ENCODE measurements at places on chromosomes 2 and 18.

- no peak for DNase-seq
Measured at GRCh38 chr2:48694149-48694548, 61.4 kb downstream of the LHCGR start.

- DNase-seq: no peak
Measured at GRCh38 chr18:50674307-50674980, 114.6 kb downstream of the MAPK4 start.

DNA sequence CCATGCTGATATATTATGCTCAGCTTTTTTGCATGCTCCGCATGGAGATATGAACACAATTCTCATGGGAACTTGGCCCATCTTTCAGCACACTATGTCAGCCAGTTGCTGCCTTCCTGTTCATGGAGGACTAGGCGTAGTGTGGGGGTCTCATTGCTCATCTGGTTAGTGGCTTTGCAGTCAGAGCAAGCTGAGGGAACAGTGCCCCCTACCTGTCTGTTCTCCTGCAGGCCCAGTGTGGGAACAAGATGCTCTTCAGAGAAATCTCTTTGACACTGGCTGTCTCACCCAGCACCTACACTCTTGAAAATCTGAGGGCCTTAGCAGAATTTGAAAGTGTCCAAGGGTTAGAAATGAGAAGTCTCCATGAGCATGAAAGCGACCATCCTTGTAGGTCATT lies 47.1 kb downstream of the SPTBN1 start:
- peak; percentile 15 for DNase-seq

GRCh38 chr2:206935991-206936842 lies 3.1 kb upstream of the CPO start:
- no peak for DNase-seq

GRCh38 chr2:206274434-206275311 lies at the start of gene ZDBF2:
TSS of gene ZDBF2 (plus strand) at chr2:206274663. CDS start at chr2:206281850, 7,187 bp downstream.
- DNase-seq: peak; percentile 29

- no peak for DNase-seq
Measured at GRCh38 chr2:54107903-54108615, 7.4 kb upstream of the ACYP2 start.

DNA sequence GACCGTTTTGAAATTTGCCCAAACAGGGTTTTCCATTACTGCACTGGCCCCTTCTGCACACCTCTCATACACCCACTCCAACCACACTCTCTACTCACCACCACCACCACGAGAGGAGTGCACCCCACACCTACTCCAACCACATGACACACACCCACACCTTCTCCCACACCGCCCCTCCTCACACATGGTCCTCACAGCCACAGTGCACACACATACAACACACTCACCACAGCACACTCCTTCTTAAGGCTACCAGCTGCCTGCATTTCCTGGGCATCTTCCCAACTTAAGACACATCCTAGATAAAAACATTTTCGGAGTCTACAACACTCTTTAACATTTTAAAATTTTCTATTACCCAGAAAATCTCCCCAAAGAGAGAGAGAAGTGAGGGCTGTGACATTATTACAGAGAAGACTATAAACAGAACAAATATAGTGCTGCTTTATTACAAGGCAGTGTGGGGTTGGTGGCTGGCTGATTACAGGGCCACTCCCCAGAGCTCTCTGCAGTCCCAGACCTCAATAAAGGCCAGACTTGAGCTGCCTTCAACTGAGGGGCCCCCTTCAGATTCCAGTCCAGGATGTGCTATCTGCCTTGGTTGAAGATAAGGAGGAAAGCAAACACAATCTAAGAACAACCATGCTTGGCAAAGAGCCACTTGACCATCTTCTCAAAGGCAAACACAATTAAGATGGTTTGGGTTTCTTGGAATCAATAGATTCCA lies 36.1 kb downstream of the NHEJ1 start:
- no peak for DNase-seq

GRCh38 chr2:65228263-65228750 lies 676 bp downstream of the ACTR2 start:
- peak; percentile 80 for DNase-seq

DNA sequence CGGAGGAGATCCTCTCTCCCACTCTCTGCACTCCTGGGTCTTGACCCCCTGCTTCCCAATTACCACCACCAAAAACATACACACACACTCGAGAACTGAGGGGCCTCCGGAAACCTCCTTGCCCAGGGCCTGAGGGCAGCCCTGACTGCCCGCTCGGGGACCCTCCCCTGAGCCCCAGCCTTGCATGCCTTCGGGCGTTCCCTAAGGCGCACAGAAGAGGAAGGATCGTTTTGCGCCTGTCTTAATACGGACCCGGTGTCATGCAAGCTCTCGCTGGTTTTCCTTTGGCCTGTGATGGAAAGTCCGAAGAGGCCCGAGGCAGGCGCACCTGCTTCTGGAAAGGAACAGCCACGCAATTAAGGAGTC lies 19.8 kb downstream of the POU3F3 start:
- DNase-seq: no peak

- DNase-seq: no peak
Measured at GRCh38 chr18:50611529-50611941, 51.6 kb downstream of the MAPK4 start.

- DNase-seq: no peak
Measured at GRCh38 chr2:1593371-1594122, 150.8 kb downstream of the PXDN start.

- peak; percentile 54 for DNase-seq
Measured at GRCh38 chr2:65264821-65265670, 37.4 kb downstream of the ACTR2 start.

GRCh38 chr18:45939236-45939635 lies 27.9 kb downstream of the EPG5 start:
- DNase-seq: no peak

DNA sequence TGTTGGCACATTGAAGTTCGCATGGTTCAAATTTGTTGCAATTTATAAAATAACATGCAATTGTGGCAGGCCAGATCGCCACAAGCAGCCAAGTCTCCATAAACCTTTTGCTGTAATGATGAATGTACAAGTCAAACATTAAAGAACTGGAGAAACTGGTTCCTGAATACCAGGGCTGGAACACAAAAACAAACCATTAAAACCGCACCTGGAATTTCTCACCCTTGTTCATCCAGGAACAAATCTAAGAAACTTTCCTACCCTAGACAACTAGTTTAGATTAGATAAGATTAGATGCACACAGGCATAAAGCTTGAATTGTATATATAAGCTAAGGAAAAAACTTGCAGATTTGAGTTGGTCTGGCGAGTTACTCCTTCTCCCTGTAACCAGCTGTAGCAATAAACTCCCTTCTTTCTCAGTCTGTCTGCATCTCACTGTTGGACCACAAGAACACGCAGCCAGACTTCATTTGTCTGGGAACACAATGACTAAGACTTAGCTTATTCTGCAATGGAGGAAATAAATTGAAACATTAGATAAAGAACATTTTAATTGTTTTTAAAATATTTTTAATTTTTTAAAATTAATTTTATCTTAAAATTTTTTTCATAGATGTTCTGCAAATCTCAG lies 1835.5 kb upstream of the LRRTM1 start:
- DNase-seq: no peak

DNA sequence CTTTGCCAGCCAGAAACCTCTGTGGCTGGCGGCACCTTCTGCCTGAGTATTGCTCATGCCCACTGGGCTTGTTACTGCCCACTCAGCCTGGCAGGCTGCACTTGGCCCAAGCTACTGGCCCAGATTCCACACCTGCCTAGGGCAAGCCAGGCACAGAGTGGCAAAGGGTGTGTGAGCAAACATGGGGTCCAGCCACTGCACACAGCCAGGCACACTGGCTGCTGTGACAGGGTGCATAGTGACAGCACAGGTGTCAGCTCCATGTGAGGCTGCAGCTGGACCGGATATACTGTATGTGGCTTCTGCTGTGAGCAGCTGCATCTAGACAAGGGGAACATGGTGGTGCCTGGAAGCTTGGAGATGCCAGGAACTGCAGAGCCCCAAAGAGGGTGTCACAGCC lies 113.9 kb downstream of the COPS8 start:
- no peak for DNase-seq

- peak; percentile 58 for DNase-seq
Measured at GRCh38 chr18:3715231-3716080, 265.5 kb downstream of the TGIF1 start.

GRCh38 chr2:235201756-235202155 lies 249.9 kb downstream of the SH3BP4 start:
- no peak for DNase-seq

GRCh38 chr2:45984366-45984765 lies 312.8 kb upstream of the EPAS1 start:
- no peak for DNase-seq

Measured in suppressor macrophage treated with lipopolysaccharide for 4 hours (primary cell).